ENCODE measurements at places on chromosomes 3 and 15.

DNA sequence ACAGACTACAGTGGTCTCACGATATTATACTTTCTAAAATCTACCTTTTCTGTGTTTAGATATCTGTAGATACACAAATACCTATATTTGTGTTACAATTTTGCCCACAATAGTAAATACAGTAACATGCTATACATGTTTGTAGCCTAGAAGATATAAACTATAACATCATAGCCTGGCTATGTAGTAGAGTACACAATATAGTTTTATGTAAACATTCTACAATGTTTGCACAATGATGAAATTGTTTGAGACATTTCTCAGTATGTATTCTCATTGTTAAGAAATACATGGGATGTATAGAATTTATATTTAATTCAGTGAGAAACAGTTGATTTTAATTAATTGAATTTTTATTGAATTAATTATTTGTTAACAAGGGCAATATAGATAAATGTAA, 1367.0 kb downstream of the OTOL1 start:
- no peak for DNase-seq

DNA sequence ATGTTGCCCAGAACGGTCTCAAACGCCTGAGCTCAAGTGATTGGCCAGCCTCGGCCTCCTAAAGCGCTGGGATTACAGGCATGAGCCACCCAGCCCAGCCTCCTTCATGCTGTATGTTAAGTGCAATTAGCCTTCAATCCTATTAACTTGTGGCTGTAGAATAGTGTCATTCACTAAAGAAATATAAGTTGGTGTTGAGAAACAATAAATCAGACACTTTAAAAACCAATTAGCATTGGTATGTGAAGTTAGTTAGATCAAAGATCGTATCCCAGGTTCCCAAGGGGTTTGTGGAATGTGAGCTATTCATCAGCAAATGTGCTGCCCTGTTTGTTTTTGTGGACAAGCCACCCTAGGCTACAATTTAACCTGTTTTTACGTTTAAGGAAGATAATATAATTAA, 11.0 kb upstream of the PIK3CB start:
- no peak for DNase-seq

DNA sequence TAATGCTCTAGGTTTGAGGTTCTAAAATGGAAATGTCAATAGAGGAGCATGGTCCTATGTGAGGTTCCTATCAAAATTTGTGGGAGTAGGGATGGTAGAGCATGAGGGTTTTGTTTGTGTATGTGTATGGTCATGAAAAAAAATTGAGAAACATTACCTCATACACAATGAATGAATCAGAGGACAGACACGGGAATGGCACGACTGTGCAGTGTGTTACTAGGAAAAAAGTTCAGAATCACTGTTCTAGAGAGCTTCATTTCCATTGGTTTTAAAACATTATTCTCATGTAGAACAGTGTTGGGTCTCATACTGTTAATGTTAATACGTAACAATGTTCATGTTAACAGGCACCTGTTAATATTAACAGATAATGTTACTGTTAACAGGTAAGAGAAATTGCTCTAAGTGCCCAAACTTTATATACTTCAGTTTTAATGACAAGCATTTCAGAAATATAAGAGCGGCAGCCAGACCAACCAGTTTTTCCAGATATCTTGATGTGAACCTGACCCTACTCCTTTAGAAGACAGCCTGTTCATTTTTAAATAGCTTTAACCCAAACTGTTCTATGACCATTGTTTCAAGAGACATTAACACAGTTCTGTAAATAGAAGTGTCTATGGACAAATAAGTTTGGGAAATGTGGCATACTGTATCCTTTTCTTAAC, 48.0 kb downstream of the SLC15A2 start:
- no peak for DNase-seq

- no peak for DNase-seq
Observed at GRCh38 chr15:32683906-32684584, 33.8 kb upstream of the GREM1 start.

GRCh38 chr15:98651581-98652220, 3.4 kb downstream of the IGF1R start:
- no peak for DNase-seq

- no peak for DNase-seq
Observed at GRCh38 chr3:153219146-153219545, 57.1 kb downstream of the RAP2B start.

DNA sequence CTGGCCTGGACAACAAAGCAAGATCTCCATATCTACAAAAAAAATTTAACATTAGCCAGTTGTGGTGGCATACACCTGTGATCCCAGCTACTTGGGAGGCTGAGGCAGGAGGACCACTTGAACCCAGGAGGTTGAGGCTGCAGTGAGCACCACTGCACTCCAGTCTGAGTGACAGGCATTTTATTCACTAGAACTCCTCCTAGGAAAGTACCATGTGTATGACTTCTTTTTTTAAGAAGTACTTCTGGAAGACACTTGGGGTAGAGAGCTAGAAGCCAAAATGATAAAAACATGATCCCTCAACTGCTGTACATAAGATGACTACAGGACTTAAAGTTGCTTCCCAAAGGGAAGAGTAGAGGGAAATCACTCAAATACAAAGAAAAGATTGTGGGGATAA, 24.0 kb downstream of the BCL2A1 start:
- no peak for DNase-seq

- no peak for DNase-seq
Observed at GRCh38 chr3:63886858-63887257, 23.2 kb downstream of the ATXN7 start.

- no peak for DNase-seq
Observed at GRCh38 chr15:68556139-68556990, 22.4 kb upstream of the CORO2B start.

GRCh38 chr3:64104006-64104405, 80.7 kb upstream of the PSMD6 start:
- no peak for DNase-seq

DNA sequence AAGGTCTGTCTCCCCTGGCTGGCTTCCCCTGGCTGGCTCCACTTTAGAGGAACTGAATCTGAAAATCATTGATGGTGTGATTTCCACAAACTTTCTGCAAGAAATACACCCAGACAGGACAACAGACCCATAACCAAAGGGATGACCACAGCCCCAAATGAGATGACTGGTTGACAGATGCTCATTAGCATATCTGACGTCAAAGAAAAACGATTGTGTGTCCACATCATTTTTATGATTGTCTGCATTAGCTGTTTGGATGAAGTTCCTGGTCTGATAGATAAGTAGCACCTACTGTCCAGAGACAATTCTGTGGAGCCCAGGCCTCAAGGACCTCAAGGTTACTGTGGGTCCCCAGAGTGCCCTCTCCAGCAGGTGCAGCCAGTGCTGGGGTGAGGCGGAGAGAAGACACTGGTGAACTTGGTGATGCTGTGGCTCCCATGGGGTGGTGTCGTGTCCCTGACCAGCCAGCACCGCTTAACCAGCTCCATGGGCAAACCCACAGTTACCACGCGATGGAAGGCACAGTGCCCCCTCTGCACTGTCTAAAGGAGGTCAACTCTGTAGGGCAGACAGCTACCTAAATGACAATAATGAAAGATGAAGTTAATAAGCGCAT, 127.4 kb downstream of the NSMCE3 start:
- DNase-seq = no peak

DNA sequence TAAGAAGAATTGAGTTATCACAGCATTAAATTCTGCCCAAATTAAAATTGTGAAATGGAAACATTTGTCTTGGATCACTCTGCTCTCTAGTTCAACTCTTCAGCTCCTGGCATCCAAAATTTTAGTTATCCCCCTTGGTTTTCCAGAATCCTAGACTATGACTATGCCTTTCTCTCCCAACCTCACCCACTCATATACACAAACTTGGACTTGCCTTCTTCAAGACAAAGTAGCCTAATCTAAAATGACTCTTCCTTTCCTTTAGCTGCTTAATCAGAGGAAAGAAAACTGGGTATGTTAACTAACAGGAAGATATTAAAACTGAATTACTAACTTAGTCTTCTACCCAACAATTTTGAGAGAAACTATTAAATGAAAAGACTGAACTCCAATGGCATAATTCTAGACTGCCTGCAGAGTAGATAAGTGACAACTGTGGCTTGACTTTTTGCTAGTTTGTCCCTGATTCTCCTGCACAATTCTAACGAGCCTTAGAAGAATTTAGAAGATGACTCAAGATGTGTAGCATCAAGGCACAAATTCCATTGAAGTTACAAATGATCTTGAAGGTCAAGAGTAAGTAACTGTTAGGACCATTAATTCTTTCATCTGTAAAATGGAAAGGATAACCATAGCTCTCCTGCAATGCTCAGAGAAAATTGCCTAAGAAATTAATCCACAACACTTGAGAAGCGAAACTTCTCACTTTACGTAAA, 5.2 kb upstream of the GOLIM4 start:
- no peak for DNase-seq

DNA sequence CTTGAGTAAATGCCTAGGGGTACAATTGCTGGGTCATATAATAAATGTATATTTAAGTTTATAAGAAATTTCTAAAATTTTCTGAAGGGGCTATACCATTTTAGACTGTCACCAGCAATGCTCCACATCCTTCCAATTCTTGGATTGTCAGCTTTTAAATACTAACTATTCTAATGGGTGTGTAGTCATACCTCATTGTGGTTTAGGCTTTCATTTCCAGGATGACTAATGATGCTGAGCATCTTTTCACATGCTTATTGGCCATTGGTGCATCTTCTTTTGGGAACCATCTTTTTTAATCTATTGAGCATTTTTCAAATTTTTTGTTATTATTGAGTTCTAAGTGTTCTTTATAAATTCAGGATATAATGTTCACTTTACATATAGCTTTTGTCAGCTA, 52.5 kb upstream of the CORO2B start:
- no peak for DNase-seq

- DNase-seq = no peak
Observed at GRCh38 chr15:28933710-28934445, 48.1 kb downstream of the APBA2 start.

- no peak for DNase-seq
Observed at GRCh38 chr15:98954411-98954810, 53.2 kb downstream of the PGPEP1L start.

DNA sequence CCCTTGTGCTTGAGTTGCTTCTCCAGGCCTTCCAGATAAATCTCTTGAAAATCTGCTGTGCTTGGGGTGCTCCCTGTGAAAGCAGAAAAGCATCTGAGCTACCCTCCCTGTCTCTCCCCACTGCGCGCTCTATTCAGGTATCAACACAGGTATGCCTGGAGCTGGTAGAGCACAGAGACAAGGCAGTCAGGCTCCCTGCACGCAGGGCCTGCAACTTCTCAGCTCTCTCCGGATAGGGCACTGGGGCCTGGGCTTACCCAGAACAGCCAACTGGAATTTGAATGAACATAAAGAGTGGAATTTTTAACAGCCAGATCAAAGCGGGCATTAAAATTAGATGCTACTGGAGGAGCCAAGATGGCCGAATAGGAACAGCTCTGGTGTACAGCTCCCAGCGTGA, 183.6 kb downstream of the XXYLT1 start:
- no peak for DNase-seq

- no peak for DNase-seq
Observed at GRCh38 chr3:66488492-66488891, 12.3 kb downstream of the LRIG1 start.

DNA sequence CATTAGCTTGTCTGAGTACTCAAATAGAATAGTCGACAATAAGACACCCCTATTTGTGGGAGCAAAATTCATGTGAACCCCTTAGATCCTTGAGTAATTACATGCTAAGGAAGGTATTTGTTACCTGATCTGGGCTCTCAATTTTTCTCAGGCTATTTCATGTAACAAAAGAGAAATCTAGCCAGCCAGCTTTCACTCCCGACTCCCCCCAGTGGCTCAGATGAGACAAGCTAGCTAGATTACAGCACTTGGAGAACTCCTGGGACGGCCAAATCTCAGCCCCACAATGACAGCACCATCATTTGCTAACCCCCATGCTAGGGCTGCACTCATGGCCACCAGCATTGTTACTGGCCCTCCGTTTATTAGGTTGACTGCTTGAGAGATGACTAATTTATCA, 41.3 kb downstream of the GLDN start:
- no peak for DNase-seq

GRCh38 chr3:133563186-133563591, 10.3 kb upstream of the CDV3 start:
- no peak for DNase-seq

DNA sequence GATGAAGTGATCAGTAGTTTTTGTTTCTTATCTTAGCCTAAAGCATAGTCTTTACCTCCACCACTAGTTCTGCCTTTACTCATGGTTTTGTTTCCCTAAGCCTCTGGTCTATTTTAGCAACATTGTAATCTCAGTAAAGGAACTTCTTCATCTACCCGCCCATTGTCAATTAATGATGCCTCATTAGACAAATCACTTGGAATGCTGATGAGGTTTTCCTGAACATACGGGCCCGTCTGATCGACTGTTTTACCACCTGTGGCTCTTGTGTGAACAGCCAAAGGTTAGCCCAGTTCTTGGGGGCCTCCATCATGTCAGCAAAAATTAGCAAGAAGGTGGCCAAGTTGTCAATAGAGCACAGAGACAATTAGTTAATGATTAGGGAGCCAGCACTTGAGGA, 470.1 kb upstream of the ARRDC4 start:
- DNase-seq = no peak

GRCh38 chr15:62902821-62903220, 139.7 kb upstream of the TPM1 start:
- DNase-seq = no peak

- DNase-seq = no peak
Observed at GRCh38 chr3:31041161-31041978, 146.9 kb upstream of the GADL1 start.

GRCh38 chr3:30289324-30289723, 317.1 kb upstream of the TGFBR2 start:
- DNase-seq = no peak

DNA sequence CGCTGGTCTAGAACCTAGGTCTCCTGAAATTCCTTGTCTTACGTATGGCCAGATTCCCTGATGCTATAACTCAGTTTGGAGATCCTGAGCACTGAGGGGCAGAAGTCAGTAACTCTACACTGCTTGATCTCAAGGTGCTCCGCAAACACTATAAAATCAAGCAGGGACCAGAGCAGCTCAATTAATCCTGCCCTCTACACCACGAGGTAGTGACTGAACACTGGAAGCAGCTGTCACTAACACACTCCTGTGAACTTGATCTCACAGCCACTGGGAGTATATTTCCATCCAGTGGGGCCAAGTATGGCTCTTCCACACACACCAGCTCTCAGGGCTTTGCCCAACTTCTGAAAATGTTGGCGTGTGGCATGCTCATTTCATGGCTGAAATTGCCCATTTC, 51.0 kb downstream of the EDEM1 start:
- no peak for DNase-seq
